HFFc6 (cell line): ENCODE measurements at places on chromosomes 12 and 14.

- 0 out of 2 replicates have a peak, but pooled peaks cover 2% of the 10 kb centered on the region for H3K27me3 ChIP-seq
- H3K4me1 ChIP-seq: no peaks in the 10 kb centered on the region
- H3K27ac ChIP-seq: no peak overlapping the region
- H3K4me3 ChIP-seq: no peak overlapping the region
- no peak for DNase-seq
- no peaks in the 10 kb centered on the region for H3K36me3 ChIP-seq
Observed at GRCh38 chr14:83734431-83734830, 1795.5 kb upstream of the FLRT2 start.

GRCh38 chr12:129556082-129556481 lies 347.7 kb downstream of the TMEM132D start:
- peaks cover 12% of the 10 kb centered on the region for H3K36me3 ChIP-seq
- H3K27ac ChIP-seq: no peak overlapping the region
- H3K27me3 ChIP-seq: no peaks in the 10 kb centered on the region; the same call in none of the 2 replicates
- H3K4me1 ChIP-seq: no peaks in the 10 kb centered on the region

- H3K4me1 ChIP-seq: peaks cover 53% of the 10 kb centered on the region
- no peak for DNase-seq
- no peak overlapping the region for H3K4me3 ChIP-seq
Observed at GRCh38 chr14:56121816-56122215, 3.6 kb downstream of the PELI2 start.

DNA sequence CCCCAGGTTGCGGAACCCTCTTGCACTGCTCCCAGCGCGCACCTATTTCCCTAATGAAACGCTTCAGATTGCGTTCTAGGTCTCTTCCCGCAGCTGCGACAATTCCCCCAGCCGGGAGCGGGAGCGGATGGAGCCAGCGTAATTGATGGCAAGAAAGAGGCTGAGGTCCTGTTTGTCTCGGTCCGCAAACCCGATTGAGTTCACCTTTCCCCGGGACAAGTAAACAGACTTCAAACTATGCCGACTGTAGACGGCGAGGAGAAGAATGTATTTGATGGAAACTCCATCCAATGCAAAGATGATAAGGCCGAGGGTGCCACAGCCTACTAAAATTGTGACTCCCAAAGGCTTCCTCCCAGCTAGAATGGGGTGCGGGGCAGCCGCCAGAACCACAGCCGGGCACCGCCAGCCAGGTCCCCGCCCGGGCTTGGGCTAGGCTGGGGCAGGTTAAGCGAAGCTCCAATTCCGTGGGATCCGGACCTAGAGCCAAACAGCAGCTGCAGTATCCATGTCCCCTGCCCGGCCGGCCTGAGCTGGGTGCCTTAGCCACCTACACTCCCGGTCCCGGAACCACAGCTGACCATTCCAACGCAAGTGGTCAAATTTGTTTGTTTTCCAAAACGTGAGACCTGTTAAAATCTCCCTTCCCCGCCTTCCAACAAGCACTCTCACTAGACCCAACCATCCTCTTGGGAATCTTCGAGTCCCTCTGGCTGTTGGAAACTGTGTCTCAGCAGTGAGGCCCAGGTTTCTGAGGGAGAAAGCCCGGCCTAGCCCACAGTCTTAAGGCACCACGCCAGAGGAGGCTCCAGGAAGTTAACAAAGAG lies 5.5 kb downstream of the NKX2-1 start:
- no peaks in the 10 kb centered on the region for H3K36me3 ChIP-seq
- H3K27ac ChIP-seq: no peak overlapping the region
- H3K27me3 ChIP-seq: peaks cover 68% of the 10 kb centered on the region
- H3K4me1 ChIP-seq: peaks cover 4% of the 10 kb centered on the region; the same call in 1 of the 2 replicates

GRCh38 chr14:79442786-79443185 lies 768.5 kb downstream of the DIO2 start:
- H3K27me3 ChIP-seq: no peaks in the 10 kb centered on the region
- no peak for DNase-seq
- H3K4me3 ChIP-seq: no peak overlapping the region
- H3K36me3 ChIP-seq: no peaks in the 10 kb centered on the region
- H3K4me1 ChIP-seq: no peaks in the 10 kb centered on the region
